ENCODE measurements at places on chromosomes 16 and 17.

DNA sequence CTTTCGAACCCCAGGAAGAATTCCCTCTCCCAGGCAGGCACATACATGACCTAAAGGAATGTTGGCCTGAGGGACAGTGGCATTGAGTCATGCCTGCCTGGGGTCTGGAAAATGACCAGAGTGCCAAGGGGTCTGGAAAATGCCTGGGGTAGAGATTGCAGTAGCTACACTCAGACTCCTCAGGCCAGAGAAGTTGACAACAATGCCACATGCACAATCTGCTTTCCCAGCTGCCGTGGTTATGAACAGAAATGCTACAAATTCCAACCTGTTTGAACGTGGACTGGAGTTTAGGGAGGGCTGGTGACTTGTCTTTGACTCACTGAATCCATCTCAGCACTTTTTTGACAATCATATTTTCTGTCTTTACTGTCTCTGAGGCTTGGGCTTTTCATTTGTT lies 250.0 kb downstream of the ABCC12 start:
- DNase-seq, result no peak

GRCh38 chr17:40129498-40129897 lies 7.7 kb downstream of the MSL1 start:
- DNase-seq, result no peak

DNA sequence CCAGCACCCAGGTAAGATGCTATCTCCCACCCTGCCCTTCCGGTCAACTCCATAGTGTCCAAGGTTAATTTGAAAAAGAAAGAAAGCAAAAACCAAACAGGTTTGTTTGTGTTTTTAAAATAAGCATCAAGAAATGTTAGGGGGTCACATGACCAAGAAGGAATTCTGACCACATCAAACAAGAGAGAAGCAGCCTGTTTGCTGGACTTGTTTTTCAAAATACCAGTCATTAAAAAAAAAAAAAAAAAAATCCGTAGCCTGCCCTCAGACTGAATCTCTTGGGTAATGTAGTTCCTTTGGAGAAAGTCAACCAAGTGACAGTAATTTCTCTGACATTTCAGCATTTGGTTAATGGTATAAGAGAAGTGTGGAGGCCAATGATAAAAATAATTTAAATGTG lies 38.4 kb downstream of the HNF1B start:
- no peak for DNase-seq

DNA sequence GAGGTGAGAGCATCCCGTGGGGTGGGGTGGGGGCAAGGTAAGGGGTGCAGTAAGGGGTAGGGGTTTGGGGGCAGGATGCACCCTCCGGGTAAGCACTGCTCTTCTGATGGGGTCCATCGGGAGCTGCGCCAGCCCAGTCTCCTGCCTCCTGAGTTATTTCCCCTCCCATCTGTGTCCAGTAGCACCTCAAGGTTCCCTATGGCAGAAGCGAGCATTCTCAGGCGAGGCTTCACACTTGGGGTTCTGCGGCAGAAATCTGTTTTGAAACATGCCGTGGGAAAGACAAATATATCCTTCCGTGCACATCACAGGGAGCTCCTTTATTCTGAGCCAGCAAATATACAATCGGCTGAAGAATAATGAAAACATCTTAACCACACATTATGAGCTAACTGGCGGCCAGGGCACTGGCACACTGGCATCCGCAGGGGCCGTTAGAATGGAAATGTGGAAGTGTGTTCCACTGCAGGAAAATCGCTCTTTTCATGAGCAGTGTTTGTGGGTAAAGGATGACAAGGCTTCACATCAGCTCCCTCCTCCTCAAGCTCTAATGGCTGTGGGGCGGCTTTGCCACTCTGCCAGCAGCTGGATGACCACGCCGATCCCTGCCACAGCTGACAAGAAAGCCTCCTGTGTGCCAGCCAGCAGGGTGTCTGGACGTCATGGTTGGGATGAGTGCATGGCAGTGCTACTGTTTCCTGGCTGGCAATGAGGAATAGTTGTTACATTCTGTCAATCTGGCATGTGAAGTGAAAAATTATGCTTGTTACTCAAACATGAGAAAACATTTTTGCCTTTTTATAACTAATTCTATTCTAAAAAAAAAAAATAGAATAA lies 20.0 kb downstream of the MTHFSD start:
- no peak for DNase-seq

DNA sequence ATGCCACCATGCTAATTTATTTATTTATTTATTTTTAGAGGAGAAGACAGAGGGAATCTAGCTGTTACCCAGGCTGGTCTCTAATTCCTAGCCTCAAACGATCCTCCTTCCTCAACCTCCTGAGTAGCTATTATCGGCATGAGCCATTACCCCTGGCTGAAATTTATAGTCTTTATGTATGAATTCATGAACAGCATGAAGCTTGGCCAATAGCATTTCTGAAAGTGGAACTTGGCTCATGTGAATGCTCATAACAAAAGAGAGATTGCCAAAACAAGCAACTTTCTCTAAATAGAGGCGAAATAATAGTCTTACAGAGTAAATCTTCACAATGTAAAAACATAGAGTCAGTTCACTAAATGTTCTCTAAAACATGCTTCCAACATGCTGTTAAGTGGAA lies 30.1 kb upstream of the SMURF2 start:
- no peak for DNase-seq

GRCh38 chr17:12070561-12070960 lies 49.9 kb downstream of the MAP2K4 start:
- no peak for DNase-seq

DNA sequence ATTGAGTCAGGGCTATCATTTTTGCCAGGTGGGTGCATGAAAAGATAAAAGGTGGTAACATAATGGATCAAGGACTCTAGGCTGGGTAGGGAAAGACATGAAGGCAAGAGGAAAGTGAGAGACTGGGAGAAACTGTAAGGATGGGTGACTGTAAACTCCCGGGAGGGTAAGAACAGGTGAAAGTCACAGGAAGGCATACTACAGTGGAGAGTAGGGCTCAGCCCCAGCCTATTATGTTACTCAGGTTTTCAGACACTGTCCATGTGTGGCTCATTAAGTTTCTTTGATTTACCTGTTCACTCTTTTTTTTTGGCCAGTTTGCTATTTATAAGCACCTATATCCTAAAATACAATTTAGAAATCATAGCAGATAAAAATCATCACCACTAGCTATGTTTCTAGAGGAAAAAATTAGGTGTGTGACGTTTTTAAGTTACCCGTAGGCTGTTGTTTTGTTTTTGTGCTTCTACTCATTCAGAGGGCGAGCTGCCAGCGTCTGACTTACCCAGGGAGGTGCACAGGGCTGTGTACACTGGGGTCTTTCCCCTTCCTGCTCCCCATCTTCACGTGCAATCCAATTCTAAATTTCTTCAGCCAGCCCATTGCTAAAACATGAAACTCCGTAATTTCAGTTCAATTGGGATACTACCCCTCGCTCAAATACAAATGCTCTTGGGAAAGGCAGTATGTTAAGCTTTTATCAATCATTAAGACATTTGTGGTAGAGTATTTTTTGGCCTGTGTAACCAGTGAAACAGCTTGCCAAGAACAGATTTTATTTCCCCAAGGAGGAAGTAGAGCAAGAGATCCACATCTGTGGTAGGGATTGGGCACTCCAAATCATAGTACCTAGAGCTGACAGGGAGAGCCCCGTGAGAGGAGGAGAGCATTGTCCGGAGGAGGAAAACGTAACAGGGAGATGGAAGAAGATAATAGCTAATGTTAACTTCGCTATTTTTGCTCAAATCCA lies 21.7 kb upstream of the VWA3A start:
- no peak for DNase-seq

DNA sequence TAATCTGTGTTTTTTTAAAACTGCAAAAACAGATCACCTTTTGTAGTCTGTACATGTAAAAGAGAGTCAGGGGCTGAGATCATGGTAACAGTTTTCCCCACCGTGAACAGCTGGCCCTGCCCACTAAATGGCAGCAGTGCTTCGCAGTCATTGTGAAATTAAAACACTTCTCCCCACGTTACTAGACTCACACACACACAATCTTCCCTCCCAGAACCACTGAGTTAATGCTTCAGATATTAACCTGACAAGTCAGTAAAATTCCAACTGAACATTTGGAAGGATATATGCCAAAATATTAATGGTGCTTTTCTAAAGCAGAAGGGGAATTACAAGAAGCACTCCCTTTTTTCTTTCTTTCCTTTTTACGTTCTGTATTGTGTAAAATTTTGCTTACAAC lies 1.2 kb upstream of the CD300LG start:
- no peak for DNase-seq

- DNase-seq, result no peak
Measured at GRCh38 chr16:80518436-80518835, 22.4 kb upstream of the DYNLRB2 start.

GRCh38 chr16:23374721-23375510 lies 72.8 kb downstream of the SCNN1B start:
- no peak for DNase-seq

- DNase-seq, result no peak
Measured at GRCh38 chr17:67867591-67867990, 42.3 kb downstream of the BPTF start.

DNA sequence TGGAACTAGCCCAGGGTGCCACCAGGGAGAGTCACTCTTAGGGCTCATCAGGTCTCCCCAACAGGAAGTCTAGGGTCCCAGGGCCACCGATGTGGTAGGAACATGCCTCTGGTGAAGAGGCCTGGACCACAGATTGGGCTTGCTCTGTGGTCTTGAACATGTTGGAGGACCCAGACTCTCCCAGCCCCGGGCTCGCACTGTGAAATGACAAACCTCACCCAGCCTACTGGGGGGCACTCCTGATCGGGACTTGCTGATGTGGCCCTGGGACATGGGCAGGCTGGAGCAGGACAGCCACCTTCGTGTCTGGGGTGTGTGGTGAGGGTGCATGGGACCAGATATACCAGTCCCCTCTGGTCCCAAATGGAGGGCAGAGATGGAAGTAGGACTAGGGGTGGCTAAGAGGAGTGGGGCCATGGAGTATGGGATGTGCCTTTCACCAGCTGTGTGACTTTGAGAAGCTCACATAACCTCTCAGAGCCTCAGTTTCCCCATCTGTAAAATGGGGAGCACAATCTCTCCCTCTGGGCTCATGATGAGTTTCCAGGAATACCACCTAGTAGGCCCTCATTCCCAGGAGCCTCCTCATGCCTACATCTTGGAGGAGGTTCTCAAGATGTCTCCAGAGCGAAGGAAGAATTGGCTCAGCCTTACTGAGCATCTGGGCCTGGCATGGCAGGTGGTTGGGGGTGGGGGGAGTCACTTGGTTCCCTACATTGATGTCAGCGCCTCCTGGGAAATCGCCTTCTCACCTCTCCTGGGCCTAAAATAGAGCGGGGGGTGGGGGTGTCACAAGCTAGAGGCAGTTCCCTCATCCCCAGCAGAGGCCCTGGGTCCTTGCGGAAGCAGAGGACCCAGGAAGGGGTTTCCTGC lies 1.5 kb upstream of the ADAM11 start:
- DNase-seq, result no peak

DNA sequence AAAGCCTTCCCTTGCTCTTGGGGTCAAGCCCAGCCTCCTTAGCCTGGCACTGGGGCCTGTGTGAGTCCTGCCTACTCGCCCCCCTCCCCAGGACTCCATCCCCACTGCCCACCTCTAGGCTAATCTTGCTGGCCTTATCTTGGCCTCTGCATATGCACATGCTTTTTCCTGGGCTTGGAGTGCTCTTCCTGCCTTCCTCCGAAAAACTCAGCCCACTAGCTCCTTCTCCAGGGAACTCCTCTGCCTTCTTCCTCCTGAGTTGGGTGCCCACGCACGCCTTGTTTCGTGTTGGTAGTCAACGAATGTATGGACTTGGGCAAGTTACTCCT lies 16.5 kb downstream of the TBX2 start:
- no peak for DNase-seq

- DNase-seq, result no peak
Measured at GRCh38 chr16:64751906-64752305, 370.0 kb downstream of the CDH11 start.

DNA sequence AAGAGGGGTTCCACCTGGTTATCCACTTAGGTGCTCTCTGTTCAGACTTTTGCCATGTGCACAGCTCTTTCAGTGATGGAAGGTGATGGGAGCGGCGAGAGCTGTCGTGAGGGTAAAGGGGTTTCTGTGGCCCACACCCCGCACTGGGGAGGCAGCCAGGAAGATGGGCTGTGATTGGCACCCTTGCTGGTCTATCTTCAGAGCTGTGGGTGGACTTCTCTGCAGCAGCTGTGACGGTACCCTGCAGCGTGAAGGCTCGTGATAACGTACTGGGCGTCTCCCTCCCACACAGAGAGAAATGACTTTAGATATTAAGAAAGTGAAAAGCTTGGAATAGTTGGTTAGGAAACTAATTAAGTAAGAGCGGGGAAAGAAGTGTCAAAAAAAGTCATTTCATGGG lies 45.8 kb downstream of the MPRIP start:
- no peak for DNase-seq

GRCh38 chr17:2067608-2068024 lies 12.7 kb downstream of the HIC1 start:
- no peak for DNase-seq

DNA sequence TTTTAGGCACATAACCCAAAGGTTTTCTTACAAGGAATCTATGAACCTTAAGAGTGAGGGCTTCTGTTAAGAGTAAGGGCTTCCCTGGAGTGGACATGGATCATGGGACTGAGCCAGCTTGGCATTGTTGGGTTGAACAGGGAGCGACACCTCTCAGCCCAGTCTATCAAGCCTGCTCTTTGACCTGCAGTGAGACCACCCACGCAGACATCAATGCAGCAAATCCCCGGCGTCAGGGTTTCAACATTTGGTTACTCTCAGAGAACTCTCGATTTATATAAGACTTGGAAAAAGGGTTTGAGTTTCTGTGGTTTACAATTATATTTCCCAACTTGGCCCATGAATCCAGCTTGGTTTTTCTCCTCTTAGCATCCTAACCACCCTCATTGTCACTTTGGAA lies 299.9 kb downstream of the WWOX start:
- DNase-seq, result no peak

DNA sequence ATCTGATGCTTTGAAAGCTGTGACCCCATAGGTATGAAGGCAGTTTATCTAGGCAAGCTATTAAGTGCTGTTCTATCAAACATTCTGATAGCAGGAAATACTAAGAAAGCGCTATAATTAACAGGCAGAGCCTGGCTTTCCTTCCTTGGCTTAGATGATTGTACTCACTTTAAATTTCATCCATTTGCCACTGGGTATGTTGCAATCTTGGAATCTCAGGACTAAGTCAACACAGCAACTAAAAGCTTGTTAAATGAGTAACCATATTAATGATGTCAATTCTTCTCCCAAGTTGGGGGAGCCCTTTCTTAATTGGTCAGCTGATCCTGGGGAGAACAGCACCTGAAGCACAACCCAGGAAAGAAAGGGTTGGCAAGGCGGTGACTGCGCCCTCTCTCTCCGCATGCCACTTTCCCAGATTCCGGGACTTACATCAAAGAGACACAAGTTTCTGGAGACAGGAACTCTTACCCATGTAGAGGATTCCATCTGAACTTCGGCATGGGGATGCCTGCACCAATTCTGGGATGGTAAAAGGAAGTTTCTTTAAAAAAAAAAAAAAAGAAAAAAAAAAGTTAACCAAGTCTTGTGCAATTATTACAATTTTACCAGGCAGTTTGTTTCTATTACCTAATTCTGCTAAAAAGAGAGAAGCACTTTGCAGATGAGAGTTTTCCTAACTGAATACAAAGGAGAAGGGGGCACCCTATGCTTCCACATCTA lies 54.4 kb upstream of the ICAM2 start:
- DNase-seq, result peak; percentile 43

GRCh38 chr16:17342031-17342430 lies 128.7 kb downstream of the XYLT1 start:
- peak; percentile 92 for DNase-seq

- no peak for DNase-seq
Measured at GRCh38 chr17:47801906-47802305, 19.7 kb downstream of the OSBPL7 start.

- peak; percentile 56 for DNase-seq
Measured at GRCh38 chr17:64449545-64449944, 630 bp downstream of the MILR1 start.

- DNase-seq, result no peak
Measured at GRCh38 chr17:63491977-63492618, 15.2 kb downstream of the ACE start.
